ENCODE measurements at places on chromosomes 1 and 21.

- DNase-seq, result no peak
Measured at GRCh38 chr1:183039985-183040447, 16.8 kb downstream of the LAMC1 start.

- no peak for DNase-seq
Measured at GRCh38 chr1:1245178-1245816, 1.2 kb downstream of the C1QTNF12 start.

DNA sequence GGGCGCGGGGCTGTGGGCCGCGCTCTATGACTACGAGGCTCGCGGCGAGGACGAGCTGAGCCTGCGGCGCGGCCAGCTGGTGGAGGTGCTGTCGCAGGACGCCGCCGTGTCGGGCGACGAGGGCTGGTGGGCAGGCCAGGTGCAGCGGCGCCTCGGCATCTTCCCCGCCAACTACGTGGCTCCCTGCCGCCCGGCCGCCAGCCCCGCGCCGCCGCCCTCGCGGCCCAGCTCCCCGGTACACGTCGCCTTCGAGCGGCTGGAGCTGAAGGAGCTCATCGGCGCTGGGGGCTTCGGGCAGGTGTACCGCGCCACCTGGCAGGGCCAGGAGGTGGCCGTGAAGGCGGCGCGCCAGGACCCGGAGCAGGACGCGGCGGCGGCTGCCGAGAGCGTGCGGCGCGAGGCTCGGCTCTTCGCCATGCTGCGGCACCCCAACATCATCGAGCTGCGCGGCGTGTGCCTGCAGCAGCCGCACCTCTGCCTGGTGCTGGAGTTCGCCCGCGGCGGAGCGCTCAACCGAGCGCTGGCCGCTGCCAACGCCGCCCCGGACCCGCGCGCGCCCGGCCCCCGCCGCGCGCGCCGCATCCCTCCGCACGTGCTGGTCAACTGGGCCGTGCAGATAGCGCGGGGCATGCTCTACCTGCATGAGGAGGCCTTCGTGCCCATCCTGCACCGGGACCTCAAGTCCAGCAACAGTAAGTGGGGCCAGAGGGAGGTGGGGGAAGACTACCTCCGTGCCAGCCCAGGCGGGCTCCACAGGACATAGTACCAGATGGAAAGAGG lies 808 bp downstream of the MAP3K21 start:
- DNase-seq, result peak; percentile 45

DNA sequence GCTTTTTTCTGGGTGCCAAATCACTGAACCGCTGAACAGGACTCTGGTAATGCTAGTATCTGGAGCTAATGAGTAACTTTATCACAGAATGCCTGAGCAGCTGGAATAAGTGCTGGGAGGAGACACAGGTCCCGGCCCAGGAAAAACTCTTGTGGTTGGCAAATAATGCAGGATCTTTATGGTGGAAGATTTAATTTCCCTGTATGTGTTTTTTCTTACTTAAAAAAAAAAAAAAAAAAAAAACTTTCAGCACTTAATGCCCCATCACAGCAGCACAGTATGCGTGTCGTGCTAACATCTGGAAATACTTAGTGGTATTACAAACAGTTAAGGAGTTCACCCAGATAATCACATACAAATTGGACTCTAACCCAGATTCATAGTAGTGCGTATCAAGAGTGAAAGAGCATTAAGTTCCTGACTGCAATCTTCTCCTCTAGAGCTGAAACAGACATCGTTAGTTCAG lies 220.7 kb downstream of the TOMM20 start:
- DNase-seq, result no peak

DNA sequence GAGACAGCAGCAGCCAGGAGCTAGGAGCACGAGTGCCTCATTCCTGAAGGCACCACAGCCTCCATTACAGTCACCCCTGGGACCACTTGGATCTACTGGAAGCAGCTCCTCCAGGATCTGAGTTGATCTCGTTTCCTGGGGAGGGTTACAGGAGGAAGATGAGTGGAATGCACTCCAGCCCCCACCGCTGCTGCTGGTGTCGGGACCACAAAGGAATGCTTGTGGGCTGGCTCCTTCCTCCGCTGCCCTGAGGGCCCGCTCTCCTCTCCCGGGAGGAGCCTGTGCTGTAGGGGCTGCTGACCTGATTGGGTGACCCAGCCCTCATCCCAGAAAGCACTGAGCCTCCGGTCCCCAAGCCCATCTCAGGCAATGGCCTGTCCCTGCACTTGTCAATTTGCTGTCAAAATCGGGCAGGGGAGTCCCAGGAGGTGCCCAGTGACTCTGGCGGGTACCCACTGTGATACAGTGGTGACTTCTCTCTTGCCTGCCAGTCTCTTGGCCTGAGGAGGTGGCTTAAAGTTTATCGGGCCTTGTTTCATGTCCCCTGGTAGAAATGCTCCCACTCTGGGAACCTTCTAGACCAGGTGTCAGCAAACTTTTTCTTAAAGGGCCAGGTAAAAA lies 23.1 kb downstream of the IL10RB start:
- no peak for DNase-seq

DNA sequence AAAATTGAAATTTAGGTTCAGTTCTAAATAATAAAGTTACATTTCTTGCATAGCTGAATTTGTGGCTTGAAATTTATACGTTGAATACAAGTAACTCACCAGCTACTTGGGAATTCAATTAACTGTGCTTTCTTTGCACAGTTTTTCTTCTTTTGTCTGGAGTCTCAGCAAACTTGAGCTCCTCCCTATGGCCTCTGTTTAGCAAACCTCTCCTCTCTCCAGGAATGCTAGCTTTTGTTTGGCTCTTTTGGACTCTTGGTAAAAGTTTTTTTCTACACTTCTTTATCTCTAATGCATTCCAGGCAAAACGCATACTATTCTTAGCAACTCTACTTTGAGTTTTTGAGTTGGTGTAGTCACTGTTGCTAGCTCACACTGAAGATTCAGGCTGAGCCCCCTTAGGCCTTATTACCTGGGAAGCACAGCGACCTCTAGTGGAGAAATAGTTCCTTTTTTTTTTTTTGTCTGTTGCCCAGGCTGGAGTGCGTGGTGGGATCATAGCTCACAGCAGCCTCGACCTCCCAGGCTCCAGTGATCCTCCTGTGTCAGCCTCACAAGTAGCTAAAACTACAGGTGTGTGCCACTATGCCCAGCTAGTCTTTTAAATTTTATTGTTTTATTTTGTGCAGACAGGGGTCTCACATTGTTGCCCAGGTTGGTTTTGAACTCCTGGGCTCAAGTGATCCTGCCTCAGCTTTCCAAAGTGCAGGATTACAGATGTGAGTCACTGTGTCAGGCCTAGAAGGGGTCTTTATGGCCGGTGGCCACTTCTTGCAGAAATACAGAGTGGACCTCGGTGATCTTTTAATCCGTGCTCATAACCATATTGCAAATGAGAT lies 61.7 kb downstream of the CASQ2 start:
- DNase-seq, result no peak

DNA sequence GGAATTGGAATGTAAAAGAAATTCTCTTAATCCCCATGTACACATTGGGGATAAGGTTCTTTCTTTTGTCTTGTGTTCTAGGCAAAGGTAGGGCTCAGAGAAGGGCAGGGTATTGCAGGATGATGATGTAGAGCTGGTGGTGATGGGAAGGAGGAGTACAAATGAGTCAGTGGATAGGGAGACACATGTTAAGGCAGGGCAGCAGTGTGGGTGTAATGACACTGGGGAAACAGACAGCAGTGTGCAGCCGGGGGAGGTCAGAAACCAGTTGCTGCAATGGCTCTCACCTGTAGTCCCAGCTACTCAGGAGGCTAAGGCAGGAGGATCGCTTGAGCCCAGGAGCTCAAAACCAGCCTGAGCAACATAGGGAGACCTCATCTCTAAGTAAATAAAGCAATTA lies 5.1 kb downstream of the NLRP3 start:
- no peak for DNase-seq

- no peak for DNase-seq
Measured at GRCh38 chr1:103362348-103363007, 163.0 kb upstream of the RNPC3 start.

- no peak for DNase-seq
Measured at GRCh38 chr21:45516671-45517151, 25.5 kb downstream of the SLC19A1 start.

DNA sequence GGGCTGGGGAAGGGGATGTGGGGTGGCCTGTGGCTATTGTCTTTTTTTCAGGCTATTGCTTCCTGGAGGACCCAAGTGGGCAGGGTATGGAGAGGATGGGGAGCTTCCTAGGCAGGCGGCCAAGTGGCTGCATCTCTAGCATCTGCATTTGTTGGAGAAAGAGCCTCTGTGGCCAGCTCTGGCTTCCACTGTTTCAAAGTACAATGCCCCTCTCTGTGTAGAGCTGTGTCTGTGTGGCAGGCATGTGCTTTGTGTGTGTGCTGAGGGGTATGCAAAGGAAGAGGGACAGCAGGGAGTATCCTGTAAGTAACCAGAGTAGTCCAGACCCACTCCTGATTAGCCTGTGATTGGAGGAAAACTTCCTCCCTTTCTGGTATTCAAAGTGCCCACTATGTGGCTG lies 40.6 kb downstream of the KCNA2 start:
- DNase-seq, result no peak

- peak; percentile 8 for DNase-seq
Measured at GRCh38 chr1:201213106-201213770, 22.6 kb downstream of the IGFN1 start.

DNA sequence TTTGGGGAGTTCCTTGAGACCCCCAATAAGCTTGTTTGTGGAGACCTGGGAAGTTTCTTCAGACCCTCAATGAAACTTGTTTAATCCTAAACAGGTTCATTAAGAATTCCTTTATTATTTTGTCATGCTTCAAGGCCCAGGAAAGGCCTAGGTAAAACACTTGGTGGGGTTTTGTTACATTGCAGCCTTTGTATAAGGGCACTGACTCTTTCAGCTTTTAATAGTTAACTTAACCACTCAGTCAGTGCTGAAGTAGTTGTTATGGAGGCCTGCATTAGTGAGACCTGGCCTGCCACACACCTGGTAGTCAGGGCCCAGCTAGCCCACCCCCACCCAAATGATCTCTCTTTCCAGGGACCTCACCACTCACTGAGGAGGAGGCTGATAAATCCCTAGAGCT lies 103.7 kb downstream of the FCRL5 start:
- no peak for DNase-seq

GRCh38 chr1:20183616-20184271 lies 2.2 kb upstream of the UBXN10 start:
- no peak for DNase-seq

DNA sequence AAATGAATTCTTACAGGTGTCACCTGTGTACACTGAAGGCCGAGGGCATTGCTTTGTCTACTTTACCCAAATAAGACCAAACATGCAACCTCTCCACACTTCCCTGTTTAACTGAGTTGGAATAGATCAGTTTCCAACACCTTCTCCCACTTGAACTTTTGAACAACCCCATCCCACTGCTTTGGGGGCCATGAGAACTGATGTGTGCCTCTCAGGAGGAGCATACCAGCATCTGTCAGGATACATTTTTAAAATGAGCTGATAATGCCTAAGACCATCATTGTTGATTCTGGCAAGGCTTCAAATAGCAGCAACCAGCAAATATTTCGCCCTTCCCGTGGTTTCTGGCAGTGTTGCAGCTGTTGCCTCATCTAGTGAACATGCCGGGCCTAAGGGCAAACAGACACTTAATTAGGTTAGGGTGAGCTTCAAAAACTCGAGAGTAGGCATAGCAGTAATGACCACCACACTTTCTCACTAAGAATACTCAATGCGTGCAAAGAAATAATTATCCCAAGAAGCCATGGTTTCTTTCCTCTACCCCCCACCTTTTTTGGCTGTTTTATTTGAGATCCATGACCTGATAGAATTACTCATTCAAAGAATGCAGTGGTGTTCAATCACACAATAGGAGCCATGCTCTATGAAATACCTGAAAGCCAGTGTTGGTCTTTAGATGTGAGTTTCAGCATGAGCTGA lies 63.7 kb downstream of the MAP10 start:
- no peak for DNase-seq

GRCh38 chr1:100543640-100544039 lies 5.7 kb downstream of the GPR88 start:
- DNase-seq, result peak; percentile 58

DNA sequence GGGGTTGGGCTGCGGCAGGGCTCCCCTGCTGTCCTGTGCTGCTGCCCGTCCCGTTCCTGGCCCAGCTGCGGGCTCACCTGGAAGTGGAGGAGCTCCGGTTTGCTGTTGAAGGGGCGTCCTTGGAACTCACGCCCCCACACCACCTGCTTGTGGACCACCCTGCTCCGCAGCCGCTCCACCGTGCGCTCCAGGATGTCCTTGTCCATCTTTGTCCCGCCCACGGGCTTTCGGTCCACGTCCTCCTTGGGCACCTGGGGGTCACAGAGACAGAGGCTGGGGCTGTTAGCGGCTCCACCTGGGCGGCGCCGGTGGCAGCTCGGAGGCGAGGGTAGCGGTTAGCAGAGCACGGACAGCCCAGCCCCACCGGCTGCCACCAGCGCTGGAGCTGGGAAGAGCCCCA lies 38.8 kb downstream of the CFAP74 start:
- DNase-seq, result no peak

GRCh38 chr1:108583757-108584427 lies 24.0 kb downstream of the EEIG2 start:
- no peak for DNase-seq

DNA sequence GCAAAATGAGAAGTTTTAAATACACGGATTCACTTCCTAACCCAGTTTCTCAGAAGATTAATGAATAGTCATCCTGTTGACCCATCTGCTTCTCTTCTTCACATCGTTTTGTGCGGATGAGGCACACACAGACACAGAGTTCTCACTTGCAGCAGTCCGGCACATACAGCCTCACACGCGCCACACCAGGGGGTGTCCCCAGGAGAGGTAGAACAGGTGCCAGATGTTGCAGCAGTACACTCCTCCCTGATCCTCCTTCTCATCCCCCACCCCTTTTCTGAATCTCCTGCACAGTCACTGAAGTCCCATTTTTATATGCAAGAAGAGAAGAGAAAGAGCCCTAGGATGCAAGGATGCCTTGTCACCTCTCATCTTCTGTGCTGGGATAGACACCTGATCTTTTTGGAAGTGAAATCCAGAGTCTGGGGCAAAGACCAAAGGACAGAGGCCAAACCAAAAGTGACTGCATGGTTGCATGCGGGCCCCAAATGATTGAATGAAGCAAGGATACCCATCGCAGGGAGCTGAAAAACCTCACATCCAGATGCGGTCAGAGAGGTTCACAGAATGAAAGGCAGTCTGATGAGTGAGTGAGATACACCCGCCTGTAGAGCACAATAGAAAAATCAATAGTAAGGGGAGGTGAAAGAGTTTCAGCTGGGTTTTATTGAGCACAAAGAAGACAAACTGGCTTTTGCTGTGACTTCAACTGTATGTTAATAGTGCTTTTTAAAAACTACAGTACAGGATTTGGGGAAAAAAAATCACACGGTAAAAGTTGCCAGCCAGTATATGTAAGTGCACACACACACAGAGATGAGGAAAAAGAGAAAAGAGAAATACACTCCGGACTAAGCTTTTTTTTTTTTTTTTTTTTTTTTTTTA lies 28.9 kb downstream of the PBX1 start:
- DNase-seq, result no peak

- no peak for DNase-seq
Measured at GRCh38 chr1:169571450-169571849, 14.8 kb downstream of the F5 start.
